ENCODE measurements at places on chromosomes 13 and 19. TPM values are rescaled to one million over a fixed set of nuclear protein-coding genes. Genes with fewer than 3 reads are reported as not detected.

The CBLC gene
- 0.54 TPM for total RNA-seq

DNA sequence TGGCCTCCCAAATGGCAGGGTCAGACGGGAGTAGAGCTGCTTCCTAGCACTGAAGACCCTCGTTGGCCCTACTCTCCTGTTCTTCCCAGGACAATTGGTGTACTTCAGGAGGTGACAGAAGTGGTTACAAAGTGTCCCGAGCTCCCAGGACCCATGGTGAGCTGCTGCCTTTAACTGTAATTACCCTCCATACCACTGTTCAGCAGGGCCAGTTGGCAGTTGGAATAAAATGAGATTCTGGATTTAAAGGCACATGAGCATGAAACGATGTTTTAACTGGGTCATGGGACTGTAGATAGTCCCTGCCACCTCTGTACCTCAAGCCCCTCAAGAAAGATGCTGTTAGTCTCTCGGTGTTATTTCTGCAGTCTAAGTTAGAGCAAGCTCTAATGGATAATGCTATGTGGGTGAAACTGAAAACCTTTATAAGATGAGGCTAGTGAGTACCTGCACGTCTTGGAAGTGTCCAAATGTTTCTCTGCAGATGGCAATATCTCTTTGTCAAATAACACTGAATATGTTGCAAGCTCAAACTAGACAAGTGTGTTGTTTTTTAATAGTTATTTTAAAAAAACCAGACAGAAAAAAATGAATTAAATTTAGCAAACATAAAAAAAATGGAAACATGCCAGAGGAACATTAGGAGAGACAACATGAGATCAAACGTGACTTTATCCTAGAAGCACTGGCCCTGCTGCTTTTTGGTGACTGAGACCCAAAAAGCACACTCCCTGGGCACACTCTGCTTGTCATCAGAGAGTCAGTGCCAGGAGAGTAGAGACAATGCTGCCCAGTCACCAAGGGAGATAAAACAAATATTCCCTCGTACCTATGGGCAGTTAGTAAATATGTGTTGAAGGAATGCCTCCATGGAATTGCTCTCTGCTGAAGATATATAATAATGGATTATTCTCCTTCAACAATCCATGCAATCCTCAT lies 266.3 kb downstream of the LMO7 start:
- DNase-seq, result no peak

GRCh38 chr19:33397536-33398360 lies 24.2 kb downstream of the CEBPG start:
- DNase-seq, result no peak

The ZNF563 gene
- total RNA-seq, result 1.6 TPM

DNA sequence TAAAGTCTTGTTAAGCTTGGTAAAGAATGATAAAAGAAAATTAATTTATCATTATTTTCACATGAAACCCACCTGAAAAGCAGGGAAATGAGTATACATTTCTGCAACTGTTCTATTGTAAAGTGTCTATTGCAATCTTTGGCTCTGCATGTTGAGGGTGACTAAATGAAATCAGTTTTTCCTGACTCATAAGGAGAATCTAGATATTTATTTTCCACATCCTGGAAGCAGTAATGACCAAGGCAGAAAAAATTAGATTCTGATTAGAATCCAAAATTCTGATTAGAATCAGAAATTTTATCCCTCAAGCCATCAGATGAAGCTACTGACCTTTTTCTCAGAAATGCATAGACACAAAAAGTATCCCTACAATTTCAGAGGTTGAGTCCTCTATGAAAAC lies 178.4 kb downstream of the MYO16 start:
- DNase-seq, result no peak

The GZMM gene
- total RNA-seq, result 0.27 TPM

GRCh38 chr13:28636677-28637317 lies 22.1 kb upstream of the POMP start:
- DNase-seq, result peak; percentile 81

The UTP14C gene
- 4.0 TPM for total RNA-seq

All from hematopoietic multipotent progenitor cell (in vitro differentiated cells).